ENCODE measurements at places on chromosomes 6 and 20.

- DNase-seq: no peak
Observed at GRCh38 chr6:56868687-56869086, 86.2 kb upstream of the BEND6 start.

DNA sequence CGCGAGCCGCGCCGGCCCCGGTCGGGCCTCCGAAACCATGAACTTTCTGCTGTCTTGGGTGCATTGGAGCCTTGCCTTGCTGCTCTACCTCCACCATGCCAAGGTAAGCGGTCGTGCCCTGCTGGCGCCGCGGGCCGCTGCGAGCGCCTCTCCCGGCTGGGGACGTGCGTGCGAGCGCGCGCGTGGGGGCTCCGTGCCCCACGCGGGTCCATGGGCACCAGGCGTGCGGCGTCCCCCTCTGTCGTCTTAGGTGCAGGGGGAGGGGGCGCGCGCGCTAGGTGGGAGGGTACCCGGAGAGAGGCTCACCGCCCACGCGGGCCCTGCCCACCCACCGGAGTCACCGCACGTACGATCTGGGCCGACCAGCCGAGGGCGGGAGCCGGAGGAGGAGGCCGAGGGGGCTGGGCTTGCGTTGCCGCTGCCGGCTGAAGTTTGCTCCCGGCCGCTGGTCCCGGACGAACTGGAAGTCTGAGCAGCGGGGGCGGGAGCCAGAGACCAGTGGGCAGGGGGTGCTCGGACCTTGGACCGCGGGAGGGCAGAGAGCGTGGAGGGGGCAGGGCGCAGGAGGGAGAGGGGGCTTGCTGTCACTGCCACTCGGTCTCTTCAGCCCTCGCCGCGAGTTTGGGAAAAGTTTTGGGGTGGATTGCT, 1.3 kb downstream of the VEGFA start:
- DNase-seq: peak; percentile 68

DNA sequence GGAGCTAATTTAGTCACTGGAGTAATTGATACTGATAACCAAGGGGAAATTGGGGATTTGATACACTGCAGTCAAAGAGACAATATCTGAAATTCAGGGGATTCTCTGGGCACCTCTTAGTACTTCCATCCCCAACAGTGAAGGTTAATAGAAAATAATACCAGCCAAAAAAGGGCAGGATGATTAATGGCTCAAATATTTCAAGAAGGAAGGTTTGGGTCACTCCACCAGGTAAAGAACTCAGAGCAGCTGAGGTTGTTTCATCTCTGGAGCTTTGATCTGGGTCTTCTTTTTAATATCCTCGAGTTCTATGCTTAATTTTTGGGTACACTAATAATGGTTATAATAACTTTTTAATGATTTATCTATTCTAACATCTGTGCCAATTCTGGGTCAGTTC, 70.8 kb downstream of the CDKAL1 start:
- no peak for DNase-seq

GRCh38 chr20:49045440-49046086, 549 bp upstream of the CSE1L start:
- peak; percentile 14 for DNase-seq

GRCh38 chr6:2558861-2559801, 191.6 kb downstream of the MYLK4 start:
- DNase-seq: no peak

GRCh38 chr6:33432546-33432945, 12.7 kb downstream of the SYNGAP1 start:
- DNase-seq: no peak

GRCh38 chr6:111591370-111591900, 14.2 kb downstream of the TRAF3IP2 start:
- DNase-seq: no peak

DNA sequence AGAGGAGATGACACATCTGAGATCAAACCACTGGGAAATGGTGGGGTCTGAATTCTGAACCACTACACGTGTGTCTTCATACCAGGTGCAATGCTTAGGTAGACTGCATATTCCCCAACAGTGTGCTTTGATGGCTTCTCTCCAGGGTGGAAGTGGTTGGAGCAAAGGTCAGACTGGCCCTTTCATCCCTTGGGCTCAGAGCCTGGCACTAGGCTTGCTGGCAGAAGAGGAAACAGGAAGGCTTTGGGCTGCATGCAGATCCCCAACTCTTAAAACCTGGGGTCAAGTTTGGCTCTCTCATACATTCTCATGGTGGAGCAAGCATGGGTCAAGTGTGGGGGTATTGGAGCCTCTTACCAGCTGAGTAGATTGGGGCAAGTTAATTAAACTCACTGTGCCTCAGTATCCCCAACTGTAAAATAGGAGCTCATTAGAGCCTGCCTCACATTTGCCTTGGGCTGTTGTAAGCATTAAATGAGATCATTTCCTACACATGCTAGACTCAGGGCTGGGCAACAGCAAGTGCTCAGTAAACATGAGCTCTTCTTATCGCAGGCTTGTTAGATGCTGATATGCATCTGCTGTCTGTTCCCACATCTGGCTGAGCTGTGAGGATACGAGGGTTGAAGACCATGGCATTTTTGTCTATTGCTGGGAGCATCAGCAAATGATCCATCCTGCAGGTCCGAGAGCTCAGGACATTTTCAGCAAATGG, 51.6 kb upstream of the FAM83D start:
- no peak for DNase-seq

DNA sequence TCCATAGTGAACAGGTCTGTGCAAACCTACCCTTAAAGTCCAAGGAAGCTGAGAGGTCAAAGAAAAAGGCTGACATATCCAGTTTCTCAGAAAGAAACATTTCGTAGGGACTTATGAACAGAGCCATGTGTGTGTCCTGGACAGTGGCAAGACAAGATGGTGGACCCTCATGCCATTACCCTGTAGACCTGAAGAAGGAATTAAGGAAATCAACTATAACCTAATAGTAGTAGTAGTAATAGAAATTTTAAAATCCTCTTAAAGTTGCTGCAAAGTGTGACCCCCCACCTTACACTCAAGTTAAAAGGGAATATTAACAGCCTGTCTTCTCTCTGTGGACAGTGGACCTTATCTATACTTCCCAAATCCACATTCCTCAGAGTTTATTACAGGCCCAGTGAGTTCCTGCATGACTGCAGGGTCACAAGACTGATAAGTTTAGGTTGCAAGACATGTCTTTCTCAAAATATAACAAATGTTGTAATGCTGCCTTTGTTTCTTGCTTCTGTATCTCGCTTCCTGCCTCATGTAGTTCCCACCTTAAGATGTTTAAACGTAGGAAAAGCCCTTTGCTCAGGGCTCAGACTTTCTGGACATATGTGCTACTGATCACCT, 10.6 kb downstream of the IL22RA2 start:
- no peak for DNase-seq

DNA sequence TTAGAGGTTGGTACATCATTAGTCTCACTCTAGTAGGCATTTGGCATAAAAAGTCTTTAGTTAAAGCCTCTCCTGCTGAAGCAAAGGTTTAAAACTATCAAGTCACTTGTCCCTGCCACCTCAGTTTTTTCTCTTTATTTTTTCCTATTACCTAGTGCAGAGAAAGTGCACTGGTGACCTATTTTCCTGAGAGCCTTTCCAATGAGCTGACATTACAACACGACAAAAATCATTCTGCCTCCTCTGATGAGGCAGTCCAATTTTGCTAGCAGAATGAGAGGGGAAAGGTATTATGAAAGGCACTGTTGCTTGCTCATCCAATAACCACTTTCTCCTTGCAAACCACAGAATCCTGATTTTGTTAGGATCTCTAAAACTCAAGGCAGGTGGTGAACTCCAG, 73.3 kb upstream of the SGK1 start:
- DNase-seq: no peak

DNA sequence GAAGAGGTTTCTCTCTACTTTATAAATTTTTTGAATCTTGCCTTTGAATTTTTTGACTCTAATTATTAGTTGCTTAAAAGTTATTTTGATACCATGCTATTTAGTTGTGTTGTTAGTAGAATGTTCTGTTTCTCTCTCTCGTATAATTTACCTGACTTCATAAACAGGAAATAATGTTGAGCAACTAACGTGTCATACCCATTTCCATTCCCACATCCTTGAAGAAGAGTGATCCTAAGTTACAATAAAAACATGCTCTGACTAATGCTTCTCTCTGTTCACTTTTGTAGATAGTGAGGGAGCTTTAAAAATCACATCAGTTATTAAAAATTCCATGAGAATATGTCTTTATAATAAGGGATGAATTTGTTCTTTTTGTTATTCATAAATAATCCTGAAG, 69.7 kb downstream of the SAMD5 start:
- DNase-seq: no peak

DNA sequence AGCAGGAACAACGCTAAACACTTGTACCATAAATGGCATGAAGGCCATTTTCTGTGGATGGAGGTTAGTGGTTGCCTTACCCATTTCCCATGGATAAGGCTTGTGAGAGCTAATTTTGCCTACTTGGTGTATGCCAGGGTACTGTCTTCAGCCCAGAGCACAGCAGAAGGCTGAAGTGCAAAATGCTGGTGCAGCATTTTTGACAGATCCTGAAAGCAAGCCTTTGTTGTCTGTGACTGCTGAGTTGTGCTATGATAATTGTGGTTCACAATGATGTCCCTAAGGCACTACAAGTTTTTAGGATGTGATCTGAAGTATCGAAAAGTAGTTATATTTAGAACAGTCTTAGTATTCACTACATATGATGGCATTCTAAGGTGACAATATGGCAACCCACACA, 14.7 kb upstream of the HMGN3 start:
- DNase-seq: no peak

DNA sequence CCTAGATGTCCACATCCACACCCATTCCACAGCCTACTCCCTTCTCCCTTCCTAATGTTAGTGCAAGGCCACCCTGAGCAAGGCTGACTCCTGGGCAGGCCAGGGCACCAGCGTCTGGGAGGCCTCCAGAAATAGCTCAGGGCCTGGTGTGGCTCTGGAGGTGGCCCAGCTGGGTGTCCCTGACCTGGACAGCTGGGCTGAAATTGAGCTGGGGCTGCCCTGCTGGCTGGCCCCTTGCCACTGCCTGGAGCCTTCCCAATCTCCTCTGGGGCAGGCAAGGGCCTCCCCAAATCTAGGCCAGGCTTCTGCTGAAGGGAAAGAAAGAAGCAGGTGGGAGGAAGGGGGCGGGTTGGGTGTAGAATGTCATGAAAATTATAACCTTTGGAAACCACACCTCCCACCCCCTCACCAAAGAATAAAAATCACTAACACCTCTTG, 2.1 kb downstream of the FAM110A start:
- peak; percentile 48 for DNase-seq

DNA sequence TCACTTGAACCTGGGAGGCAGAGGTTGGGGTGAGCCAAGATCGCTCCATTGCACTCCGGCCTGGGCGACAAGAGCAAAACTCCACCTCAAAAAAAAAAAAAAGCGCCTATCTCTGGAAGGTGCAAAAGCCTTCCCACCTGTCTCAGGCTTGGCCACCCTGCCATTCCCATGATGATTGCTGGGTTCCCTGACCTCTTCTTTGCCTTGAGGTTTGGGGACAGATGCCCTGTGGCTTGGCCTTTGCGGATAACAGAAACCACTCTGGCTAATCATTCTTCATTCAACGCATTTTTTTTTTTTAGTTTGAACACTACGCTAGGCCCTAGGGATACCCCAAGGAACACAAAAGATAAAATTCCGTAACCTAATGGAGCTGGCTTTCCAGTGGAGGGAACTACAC, 6.8 kb upstream of the HMGA1 start:
- DNase-seq: no peak

DNA sequence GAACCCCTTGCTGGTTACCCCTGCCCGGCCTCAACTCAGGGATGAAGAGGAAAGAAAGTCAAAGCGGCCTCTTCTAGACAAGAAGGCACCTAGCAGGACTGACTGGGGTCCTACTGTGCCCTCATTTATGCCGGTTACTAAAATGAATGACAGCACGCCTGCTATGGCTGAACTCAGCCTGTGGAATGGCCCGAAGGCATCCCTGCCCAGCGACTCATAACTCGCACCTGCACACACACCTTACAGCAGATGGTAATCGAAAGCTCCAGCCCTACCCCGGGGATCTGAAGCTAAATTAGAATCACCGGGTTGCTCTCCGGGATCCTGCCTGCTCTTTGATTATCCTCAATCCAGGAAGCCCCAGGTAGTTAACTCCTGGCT, 747 bp upstream of the TXNDC5 start:
- DNase-seq: no peak

DNA sequence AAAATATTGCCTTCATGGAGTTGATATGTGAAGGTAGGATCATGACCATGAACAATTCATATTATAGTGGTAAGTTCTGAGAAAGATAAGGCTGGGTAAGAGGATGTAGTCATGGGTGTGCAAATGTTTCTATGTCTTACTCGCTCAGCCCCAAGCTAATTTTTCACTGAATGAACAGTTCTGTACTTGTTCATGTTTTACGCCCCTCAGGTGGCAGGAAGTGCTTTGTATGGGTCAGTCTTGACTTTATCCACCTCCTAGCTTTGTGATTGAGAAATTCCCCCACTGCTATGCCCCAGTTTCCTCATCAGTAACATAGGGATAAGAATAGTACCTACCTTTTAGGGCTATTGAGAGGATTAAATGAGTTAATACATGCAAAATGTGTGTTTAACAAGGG, 148.2 kb upstream of the KCNG1 start:
- no peak for DNase-seq

DNA sequence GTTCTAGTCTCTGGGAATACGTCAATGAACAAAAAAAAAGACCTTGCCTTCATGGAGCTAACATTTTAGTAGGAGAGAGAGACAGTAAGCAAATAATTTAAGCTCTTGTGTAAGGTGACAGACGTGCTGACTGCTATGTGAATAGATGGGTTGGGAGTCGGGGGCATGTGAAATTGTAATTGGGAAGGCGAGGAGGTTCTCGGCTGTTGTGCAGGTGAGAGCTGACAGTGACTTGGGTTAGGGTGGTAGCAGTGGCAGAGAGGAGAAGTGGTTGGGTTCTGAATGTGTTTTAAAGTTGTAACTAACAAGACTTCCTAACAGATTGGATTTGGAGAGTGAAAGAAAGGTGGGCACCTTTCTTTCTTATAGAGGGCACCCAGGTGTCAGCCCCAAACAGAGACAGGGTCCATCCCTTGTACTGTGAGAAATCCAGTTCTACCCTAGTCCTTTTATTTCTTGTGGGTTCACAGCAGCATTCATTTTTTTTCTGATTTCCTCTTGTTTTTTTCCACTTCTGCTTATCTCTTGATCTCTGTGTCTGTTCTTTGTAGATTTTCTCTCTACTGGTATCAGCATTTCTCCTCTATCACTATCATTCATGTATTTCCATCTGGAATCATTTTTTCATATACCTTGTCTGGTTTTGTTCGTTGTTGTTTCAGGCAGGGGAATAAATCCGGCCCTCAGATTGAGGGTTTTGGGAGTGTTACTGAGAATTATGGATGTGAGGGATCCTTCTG, 15.4 kb upstream of the MYLK2 start:
- no peak for DNase-seq

DNA sequence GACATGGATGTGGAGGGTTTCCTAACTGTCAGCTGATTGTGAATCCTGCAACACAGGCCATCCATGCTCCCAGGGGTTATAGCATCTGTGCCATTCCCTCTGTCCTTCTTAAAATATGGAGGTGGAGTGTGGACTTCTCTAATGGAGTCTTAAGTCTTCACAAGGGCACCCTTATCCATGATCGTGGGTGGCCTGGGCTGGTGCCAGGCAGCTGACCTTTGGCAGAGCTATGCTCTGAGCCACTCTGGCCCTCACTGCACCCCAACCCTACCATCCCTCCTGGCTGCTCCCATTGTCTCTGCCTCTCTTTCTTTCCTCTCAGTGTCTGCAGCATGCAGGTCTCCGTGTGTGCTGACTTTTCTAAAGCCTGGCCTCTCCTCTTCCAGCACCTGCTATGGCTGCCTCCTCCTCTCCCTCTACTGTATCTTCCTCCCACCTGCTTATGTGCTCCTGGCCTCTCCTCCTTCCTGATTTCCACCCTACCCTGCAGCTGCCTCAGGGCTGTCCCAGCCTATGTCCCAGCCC, 11.2 kb upstream of the PCMTD2 start:
- no peak for DNase-seq

All from stimulated activated naive CD4-positive, alpha-beta T cell treated with Interleukin-2 at 50 U/mL for 16 hours (primary cell).